ENCODE measurements at places on chromosomes 13 and 19.

- no peak for DNase-seq
These were observed 128.0 kb downstream of the DCT start for GRCh38 chr13:94351292-94351990.

- DNase-seq: peak; percentile 59
These were observed 2.9 kb downstream of the GNG7 start for GRCh38 chr19:2699413-2700140.

- no peak for DNase-seq
These were observed 682.4 kb downstream of the UQCRFS1 start for GRCh38 chr19:28530406-28531035.

GRCh38 chr19:44626048-44626624, 12.8 kb downstream of the IGSF23 start:
- DNase-seq: no peak

- no peak for DNase-seq
These were observed 6.6 kb downstream of the AKT2 start for GRCh38 chr19:40278361-40279035.

GRCh38 chr13:23716401-23716800, 146.2 kb downstream of the TNFRSF19 start:
- no peak for DNase-seq

- DNase-seq: no peak
These were observed 211.1 kb downstream of the ZIC5 start for GRCh38 chr13:99760456-99760855.

DNA sequence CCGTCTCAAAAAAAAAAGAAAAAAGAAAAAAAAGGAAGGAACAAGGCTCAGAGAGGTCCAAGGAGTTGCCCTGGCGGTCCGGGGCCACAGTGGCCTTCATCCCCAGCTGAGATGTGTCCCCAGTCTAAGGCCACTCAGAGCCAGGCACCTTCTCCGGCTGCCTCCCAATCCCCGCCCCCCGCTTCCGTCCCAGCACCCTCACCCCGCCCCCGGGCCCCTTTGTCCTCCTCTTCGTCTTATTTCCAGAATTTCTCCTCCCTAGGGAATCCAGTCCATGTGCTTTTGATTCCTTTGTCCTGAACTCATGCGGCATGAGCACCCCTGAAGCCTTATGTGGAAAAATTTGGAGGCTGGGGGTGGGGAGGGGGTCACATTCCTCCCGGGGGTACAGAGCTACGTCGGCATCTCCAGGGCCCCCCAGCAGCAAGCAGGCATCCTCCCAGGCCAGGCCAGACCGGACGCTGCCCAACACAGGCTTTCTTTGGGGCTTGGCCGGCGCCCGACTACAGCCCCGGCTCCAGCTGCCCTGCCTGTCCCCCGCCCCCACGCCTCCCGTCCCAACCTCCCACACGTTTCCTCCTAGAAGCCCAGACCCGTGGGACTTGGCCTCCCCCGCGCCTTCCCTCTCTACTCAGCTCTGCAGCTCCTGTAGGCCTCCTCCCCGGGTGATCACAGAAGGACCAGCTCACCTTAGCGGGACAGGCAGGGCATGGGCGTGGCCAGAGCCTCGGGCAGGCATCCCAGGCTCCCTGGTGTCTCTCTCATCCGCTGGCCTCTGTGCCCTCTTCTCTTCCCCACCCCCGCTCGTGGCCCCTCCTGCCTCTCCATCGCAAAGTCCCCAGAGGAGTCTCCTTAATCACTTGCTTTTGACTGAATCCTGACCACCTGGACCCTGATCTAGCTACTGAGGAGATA, 17.8 kb upstream of the ADGRE5 start:
- no peak for DNase-seq

- DNase-seq: no peak
These were observed 285.8 kb upstream of the PCDH9 start for GRCh38 chr13:67515895-67516294.

DNA sequence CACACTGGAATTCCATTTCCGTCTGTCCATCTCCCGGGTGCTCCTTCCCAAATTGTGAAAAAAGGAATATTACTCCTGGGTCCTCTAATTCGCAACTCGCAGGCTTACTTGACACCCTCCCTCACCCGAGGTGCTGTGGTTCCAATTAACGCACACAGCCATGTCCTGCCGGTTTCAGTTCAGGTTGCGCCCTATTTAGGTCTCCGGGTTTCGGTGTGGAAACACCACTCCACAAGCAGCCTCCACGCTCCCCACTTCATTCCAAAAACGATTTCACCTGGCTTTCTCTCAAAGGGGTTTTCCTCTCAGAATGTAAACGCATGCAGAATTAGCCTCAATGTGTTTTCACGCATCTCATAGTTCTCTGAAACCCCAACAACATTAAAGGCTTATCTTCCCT, 37.9 kb downstream of the NAXD start:
- DNase-seq: no peak

GRCh38 chr19:2759362-2759761, 19.5 kb upstream of the SLC39A3 start:
- no peak for DNase-seq

- DNase-seq: no peak
These were observed 18.3 kb downstream of the ZNF100 start for GRCh38 chr19:21749090-21749489.

- no peak for DNase-seq
These were observed 88.0 kb downstream of the SLC10A2 start for GRCh38 chr13:102978168-102978567.

GRCh38 chr19:30567536-30568232, 195.5 kb downstream of the ZNF536 start:
- DNase-seq: no peak

GRCh38 chr13:35916146-35916545, 215.0 kb downstream of the DCLK1 start:
- no peak for DNase-seq

DNA sequence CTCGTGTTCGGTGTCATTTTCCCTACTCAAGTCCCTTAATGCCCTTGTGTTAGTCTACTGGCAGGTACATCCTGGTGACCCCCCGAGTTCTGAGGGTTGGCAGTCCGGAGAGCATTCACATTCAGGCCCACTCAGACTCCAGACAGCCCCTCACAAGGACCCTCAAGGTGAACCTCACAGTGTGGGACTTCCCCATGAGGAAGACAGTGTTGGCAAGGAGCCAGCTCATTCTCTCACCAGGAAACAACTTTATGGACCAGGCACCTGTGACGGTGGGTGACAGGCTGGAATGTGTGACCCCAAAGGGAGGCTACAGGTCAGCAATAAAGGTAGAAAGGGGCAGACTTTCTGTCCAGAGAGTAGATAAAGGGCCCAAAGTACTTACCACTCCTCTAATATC, 24.5 kb downstream of the RDH8 start:
- no peak for DNase-seq

DNA sequence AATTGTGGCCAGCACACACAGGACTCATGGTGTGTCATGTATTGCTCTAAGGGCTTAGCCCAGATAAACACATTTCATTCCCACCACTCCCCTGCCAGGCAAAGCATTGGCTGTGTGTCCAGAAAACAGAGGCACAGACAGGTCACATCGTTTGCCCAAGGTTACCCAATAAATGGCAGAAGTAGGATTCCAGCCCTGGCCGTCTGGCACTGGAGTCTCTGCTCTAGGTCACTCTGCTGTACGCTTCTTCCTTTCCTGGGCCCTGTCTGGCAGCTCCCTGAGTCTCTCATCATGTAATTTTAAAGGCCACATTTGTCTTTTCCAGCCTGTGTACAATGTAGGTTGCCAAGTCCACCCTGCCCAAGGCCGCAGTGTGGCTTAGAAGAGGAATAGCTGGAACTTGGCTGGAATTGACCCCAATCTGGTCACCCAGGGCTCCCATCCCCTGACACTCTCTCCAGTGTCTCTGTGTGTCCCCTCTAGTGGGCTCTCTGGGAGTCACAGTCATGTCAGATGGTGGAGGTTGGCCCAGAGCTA, 264.5 kb upstream of the TSHZ3 start:
- no peak for DNase-seq

DNA sequence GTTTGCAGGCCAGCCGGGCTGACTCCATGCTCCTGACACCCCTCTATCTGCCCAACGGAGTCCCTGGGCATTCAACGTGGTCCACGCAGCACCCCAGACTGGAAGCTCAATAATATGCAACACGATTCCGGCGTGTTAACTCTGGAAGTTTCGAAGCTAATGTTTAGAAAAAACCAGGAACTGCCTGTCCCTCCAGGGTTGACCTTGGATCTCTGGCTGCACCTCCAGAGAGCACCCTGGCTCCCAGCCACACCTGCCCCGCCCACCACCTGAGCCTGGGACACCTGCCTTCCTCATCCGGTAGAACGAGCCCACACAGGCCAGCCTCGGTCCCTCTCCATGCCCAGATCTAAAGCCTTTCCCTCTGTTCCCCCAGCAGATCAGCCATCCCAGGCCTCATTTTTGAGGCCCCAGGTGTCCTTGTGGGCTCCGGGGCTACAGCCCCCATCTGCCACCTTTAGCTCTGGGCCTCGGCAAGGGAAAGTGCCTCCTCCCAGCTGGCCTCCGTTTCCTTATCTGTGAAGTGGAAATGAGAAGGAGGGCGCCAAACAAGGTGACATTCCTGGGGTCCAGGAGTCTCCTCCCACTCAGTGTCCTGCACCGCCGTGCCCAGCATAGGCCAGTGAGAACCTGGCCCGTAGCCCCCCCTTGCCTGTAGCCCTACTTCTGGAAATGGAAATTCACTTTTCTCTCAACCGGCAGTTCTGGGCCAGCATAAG, 38.7 kb downstream of the KLF2 start:
- no peak for DNase-seq

- no peak for DNase-seq
These were observed 4.3 kb downstream of the LGALS14 start for GRCh38 chr19:39708594-39708993.

DNA sequence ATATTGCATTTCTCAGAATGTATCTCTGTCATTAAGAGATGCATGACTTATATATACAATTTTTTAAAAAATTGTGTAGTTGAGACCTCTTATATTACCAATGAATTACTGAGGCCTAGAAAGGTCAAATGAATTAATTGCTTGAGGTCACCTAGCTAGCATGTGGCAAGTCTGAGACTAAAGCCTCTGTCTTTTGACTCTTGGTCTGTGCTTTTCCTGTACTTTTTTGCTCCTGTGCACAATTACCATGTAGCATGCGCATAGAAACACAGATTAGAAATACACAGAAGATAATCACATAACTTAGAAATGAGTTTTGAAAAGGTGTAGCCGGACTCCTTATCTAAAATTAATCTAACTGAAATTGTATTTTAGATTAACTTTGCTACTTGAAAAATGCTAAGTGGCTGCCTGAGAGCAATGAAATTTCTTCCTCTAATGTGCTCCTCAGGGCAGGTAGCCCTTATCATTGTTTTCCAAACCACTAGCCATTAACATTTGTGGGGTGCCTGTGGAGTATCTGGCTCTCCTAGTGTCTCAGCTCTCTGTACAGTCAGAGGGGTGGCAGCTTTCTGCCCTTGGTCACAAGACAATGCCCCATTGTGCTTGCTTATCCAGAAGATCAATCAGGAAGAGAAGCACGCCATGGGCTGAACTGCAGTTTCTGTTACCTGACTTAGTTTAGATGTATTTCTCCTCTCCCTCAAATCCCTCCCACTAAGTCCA, 119.6 kb downstream of the RFC3 start:
- DNase-seq: peak; percentile 30

- no peak for DNase-seq
These were observed 18.5 kb downstream of the AP3D1 start for GRCh38 chr19:2132731-2133490.

DNA sequence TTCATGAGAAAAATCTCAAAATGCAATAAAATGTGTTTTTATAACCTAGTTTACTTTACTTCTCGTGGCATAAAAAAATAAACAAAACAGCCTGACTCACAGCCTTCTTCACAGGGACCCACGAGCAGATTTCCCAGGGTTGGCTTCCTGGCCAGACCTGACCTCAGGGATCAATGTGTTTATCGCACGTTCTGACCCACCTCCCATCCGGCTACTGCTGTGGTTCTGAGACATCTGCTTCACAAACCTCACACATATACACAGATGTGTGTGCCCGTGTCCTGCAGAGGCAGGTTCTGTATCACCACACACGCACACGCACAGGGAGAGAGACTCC, 118.3 kb downstream of the COL4A2 start:
- DNase-seq: no peak

GRCh38 chr13:64417581-64417980, 2812.6 kb downstream of the PCDH9 start:
- DNase-seq: no peak

GRCh38 chr13:100594731-100595130, 6.1 kb upstream of the GGACT start:
- DNase-seq: no peak

Measured in pons (tissue), 1 donor.